Stimulated activated CD4-positive, alpha-beta T cell treated with anti-CD3 and anti-CD28 coated beads, Interleukin-1b, Interleukin-23, amount 100 ng/mL, for 1 hour (primary cell): ENCODE measurements at places on chromosomes 16 and 17.

DNA sequence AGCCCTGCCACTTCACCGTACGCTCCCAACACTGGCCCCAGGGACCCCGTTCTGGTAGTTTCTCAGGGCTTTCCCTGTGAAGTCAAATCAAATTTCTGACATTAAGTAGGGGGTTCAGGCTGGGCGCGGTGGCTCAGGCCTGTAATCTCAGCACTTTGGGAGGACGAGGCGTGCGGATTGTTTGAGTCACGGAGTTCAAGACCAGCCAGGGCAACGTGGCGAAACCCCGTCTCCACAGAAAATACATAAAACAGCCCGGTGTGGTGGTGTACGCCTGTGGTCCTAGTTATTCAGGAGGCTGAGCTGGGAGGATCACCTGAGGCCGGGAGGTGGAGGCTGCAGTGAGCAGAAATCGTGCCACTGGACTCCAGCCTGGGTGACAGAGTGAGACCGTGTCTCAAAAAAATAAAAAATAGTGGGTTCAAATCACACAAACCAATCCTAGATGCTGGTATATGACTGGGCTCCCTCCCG is 632 bp downstream of the CYBC1 start:
- peak; percentile 22 for DNase-seq

DNA sequence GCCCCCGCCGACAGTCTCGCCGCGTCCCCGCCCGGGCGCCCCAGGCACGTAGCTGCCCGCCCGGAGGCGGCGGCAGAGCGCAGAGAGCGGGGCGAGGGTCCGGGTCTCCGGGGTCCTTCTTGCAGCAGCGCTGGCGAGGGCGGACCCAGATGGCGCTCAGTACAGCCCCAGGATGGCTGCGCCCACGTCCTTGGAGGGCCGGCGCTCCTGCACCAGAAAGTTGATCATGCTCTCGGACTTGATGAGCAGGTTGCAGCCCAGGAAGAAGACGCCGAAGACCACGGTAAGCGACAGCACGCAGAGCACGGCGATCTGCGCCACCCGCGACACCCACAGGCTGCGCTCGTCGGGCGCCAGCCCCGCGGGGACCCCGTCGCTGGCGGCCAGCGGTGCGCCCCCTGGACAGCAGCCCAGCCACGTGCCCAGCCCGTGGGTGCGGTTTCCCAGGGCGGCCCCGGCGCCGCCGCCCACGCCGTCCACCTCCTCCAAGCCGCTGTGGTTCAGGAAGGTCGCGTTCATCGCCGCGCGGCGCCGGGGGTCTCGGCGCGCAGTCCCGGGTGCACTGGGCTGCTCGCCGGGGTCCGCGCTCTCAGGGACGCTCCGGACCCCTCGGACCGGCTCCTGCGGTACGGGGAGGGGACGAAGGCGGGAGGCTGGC is 435 bp downstream of the RPRML start:
- DNase-seq, result no peak

GRCh38 chr16:2511128-2511800 is 2.5 kb upstream of the ATP6V0C start:
- DNase-seq, result no peak

DNA sequence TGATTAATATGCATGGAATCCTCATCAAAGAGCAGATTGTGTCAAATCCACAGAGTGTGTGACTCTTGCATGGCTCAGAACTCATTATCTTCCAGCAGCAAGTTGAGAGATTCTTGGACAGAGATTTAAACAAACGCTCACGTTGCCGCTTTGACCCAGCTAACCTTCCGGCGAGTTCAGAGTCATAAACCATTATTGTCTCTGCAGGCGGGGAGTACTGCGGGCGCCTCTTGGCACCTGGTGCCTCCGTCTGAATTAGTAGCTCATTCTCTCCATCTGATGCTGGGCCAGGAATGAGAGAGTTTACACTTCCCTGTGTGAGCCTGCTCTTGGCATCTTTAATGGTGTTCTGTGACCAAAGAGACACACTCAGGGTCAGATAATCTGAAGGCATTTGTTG is 138.6 kb upstream of the WSCD1 start:
- DNase-seq, result no peak

GRCh38 chr16:88731699-88732098 is 25.4 kb downstream of the CTU2 start:
- DNase-seq, result no peak

DNA sequence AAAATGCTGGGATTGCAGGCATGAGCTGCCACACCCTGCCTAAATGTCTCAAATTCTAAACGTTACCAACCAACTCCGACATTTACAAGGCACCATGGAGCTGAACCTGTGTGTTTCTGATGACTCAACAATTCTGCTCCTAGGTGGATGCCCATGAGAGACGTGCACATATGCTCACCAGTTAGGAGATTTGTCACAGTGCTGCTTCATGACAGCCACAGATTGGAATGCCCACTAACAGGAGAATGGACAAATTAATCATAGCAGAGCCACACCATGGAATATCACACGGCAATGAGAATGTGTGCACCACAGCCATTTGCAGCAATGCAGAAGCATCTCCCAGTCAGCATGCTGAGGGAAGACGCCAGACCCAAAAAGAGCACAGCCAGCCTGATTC is 8.0 kb upstream of the KCNG4 start:
- DNase-seq, result no peak

DNA sequence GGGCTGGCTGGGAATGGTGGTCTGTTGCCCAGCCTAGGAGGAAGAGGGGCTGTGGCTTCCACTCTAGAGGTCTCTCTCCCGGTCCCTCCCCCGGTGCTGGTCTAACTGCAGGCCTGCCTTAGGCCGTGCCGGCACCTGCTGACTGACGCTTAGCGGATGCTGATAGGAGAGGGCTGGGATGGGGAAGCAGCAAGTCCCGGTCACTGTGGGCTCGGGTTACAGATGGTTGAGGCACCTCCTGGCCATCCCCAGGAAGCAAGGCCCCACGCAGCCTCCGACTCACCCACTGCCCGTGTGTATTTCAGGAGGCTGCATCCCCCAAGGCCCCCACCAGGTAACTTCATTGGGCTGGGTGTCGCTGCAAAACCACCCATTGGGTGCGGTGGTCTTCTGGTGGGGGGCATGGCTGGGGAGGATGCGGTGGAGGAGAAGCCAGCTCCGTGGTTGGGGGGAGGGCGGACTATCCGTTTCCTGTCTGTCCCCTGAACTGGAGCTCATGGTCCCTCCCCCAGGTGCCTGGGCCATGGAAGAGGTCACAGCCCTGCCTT is 278.9 kb downstream of the SEC14L1 start:
- no peak for DNase-seq

- no peak for DNase-seq
Observed at GRCh38 chr16:83813823-83814658, 6.3 kb downstream of the HSBP1 start.

DNA sequence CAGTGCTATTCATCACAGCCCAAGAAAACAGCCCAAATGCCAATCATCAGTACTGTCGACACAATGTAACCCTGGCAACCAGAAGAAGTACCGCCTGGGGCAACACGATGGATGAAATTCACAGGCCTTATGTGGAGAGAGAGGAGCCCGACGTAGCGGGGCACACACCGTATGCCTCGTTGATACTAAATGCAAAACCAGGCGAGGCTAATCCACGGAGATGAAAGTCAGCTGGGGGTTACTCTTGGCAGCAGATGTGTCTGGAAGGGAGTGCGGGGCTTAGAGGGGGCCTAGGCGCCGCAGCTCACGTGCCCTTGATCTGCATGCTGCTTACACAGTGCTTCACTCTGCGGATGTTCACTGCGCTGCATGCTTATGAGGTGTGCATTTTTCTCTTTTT is 29.8 kb downstream of the ITGAE start:
- no peak for DNase-seq

- DNase-seq, result no peak
Observed at GRCh38 chr17:38657824-38658740, 16.7 kb downstream of the EPOP start.

DNA sequence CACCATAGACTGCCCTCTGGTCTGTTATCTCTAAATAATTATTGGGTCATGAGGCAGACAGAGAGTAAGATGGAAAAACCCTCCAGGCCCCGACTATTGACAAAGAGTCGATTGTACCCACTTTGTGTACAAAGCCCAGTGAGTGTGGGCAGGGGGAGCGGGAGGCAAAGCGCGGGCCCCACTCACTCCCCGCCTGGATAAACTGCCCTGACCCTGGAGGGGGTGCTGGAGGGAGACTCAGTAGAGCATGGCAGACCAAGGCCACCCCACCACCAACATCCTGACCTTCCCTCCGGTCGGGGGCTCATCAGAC is 11.2 kb upstream of the CPSF4L start:
- DNase-seq, result no peak

GRCh38 chr16:82937926-82938520 is 311.3 kb downstream of the CDH13 start:
- no peak for DNase-seq

DNA sequence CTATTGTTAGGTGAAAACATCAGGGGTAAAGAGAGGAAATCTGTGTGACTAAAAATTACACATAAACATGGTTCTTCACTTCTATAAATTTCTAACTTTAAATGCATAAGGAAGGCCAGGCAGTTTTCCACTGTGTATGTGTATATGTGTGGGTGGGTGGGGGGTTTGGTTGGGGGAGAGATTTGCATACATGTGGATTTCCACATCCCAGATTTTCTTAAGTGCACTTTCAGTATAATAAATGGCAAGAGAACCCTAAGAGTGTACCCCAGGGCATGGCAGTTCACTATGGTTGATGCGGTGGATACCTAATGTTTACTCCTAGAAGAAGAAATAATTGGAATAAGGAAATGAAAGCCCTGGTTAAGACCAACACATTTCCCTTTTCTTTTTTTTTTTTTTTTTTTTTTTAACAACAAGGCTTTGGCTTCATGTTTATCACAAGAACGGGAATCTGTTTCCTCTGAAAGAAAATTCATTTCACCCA is 451.8 kb upstream of the CCL2 start:
- no peak for DNase-seq

DNA sequence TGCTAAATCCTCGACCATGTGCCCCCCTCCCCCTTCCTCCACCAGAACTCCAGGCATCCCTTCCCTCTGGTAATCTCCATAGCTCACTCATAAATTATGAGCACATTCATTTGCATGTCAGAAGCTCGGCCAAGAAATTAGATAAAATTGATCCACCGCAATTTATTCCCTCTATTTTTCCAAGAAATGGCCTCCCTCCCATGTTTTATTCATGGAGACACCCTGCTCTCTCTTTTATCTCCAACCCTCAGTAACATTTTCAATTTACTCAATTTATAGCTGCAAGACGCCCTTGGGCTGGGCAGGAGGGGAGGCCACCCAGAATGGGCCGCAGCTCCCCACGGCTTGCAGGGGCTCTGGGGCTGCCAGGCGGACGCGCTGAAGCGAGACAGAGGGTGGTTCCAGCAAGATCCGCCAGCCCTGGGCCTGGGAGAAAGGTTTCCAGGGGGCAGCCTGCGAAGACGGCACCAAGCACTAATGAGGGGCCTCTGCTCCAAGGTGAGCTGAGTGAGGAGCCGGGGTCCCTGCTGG is 54.7 kb upstream of the ZNF423 start:
- DNase-seq, result no peak

DNA sequence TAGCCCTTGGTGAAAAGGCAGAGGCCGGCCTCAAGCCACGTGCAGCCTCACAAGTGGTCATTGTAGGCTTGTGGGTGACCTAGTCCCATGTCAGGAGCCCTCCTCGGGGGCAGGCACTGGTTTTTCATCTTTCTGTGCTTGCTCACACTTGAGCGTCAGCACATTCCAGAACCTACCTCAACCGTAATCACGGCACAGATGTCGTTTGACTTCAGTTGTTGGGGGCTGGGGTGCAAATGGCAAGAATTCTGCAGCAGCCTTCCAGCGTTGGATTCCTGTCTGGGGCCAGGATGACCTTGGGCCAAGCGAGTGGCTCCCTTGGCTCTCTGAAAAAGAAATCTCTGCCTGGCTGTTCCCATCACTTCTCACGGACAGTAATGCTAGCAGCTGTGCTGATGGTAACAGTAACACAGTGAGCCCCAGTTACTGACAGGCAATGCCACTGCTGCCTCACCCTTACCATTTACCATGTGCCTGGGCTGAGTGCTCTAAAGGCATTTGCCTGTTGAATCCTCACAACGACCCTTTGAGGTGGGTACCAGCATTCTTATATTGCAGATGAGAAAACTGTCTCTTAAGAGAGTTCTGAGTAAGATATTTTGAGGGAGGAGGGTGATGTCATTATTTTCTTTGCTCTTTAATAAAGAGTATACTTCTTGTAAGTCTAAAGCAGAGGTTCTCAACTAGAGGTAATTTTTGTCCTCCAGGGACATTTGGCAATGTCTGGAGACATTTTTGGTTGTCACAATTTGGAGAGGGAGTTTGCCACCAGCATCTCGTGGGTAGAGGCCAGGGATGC is 46.5 kb downstream of the KSR1 start:
- DNase-seq, result no peak

- no peak for DNase-seq
Observed at GRCh38 chr16:30992276-30992780, 7.3 kb downstream of the HSD3B7 start.

DNA sequence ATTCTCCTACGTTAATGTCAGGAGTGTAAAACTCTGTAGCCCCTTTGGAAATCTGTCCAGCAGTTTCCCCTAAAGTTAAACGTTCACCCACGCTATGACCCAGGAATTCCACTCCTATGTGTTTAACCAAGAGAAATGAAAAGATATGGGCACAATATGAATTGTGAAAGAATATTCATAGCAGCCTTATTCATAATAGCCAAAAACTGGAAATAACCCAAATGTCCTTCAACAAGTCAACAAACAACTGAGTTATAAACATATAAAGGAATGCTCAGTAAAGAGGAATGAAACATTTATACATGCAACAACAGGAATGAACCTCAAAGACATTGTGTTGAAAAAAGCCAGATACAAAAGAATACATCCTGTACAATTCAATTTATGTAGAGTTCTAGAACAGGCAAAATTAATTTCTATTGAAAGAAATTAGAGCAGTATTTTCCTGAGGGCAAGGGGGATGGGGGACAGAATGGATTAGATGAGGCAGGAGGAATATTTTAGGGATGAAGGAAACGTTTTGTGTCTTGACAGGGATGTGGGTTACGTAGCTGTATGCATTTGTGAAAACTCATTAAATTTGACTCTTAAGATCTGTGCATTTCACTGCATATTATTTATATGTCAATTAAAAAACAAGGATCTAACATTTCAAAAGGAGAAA is 286.7 kb upstream of the CDH5 start:
- no peak for DNase-seq
